Stimulated activated naive CD4-positive, alpha-beta T cell treated with Interleukin-2 at 50 U/mL for 16 hours (primary cell): ENCODE measurements at places on chromosomes 7 and 10.

DNA sequence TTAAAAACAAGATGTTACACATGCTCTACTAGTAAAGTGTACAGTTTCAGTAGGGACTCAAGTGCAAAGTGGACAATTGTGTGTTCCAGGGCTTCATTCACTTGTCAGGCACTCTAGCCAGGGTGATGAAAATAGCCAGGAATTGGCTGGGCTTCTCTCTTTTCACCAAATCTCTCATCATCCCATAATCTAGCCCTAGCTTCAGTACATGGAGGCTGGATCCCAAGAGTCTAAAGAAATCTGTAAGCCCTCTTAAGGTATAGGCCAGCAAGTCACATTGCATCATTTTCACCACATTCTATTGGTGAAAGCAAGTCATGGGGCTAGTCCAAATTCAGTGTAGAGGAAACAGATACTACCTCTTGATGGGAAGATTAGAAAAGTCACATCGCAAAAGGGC, 47.3 kb upstream of the C1GALT1 start:
- no peak for DNase-seq

DNA sequence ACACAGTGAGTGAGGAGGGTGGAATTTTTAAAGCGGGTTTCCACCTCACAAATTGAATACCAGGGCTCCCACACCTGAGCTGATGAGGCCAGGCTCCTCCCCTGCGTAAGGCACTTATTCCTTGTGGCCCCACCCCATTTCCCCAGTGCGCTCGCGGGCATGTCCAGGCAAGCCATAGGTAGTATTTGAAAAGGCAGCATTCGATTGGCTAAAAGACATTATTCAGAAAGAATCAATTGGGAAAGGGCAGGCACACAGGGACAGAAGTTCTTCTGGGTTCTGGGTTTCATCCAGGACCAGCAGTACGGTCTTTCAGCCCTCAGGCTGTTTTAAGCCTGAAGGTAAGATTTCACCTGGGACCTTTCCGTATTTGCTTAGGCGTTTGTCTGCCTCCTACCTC, 222.3 kb downstream of the BBS9 start:
- no peak for DNase-seq

- DNase-seq: no peak
Measured at GRCh38 chr10:4127518-4128315, 342.7 kb upstream of the KLF6 start.

DNA sequence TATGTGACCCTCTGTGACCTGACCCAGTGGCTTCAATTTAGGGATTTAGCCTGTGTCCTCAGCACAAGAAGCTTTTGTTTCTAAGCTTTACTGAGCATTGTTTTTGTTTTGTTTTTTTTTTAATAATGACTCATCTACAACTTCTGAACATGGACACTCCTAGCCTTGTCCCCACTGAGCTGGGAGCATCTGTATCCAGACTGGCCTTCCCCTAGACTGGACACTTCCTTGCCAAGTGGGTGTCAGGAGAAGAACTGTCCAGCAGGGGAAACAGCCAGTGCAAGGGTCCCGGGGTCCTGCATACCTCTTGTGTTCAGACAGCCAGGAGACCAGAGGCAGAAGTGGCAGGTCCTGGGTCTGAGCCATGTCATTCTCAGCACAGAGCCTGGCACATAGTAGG, 108.6 kb downstream of the TMEM130 start:
- no peak for DNase-seq

DNA sequence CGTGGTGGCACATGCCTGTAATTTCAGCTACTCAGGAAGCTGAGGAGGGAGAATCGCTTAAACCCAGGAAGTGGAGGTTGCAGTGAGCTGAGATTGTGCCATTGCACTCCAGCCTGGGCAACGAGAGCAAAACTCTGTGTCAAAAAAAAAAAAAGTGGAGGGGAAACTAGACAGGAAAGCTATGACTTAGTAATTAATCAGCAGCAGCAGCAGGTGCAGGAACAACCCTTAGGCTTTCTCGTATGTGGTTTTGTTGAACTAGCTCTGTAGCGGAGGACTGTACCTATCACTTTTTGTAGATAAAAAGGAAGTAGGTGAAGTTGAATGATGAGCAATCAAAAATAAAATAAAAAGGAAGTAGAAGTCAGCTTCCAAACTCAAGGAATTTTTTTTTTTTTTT, 76.9 kb upstream of the KMT2C start:
- no peak for DNase-seq

DNA sequence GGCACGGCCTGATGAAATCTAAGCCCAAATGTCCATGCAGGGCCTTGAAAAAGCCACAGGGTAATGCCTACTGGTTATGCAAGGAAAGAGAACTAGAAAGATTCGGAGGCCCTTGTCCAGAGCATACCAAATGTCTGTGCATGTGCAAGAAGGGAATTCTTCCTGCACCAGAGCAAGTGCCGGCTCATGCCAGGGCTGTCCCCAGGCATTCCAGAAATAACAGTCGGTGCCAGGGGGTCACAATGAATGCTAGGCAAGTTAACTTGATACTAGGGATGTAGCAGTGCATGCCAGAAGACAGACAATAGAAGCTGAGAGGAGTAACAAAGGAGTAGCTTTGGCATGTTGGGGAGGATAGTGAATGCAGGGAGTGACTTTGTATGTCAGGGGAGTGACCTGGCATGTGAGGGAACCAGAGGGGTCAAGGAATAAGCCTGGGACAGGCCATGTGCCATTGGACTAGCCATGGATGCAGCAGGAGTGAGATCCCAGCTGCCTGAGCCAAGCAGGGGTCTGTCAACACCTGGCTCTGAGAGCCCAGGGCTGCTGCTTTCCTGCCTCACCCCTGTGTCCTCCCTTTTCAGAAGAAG, 119.5 kb upstream of the UNC5B start:
- DNase-seq: no peak

DNA sequence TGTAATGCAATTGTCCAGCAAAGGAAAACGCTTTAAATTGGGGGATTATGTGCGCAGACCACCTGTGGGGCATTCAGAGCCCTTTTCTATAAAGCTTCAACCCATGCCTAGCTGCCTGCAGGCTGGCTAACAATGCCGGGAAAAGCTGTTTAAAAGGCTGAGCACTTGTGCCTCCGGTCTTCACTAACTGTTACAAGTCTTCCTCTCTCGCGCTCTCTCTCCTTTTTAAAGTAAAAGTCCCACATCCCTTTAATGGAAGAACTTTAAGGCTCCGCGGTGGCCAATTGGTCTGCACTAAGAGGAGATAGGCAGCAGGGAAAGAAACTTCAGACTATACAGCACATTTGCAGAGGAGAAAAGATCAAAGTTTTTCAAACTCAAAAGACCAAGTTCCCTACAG, 4.6 kb downstream of the FZD8 start:
- no peak for DNase-seq

- DNase-seq: no peak
Measured at GRCh38 chr7:130867581-130868136, 133.7 kb upstream of the KLF14 start.

GRCh38 chr7:26153823-26154783, 2.1 kb downstream of the NFE2L3 start:
- DNase-seq: peak; percentile 44

- no peak for DNase-seq
Measured at GRCh38 chr7:66170309-66171231, 34.6 kb upstream of the TPST1 start.

GRCh38 chr10:38038107-38038931, 27.8 kb downstream of the ZNF33A start:
- DNase-seq: no peak

GRCh38 chr10:84329986-84330651, 1.7 kb downstream of the CCSER2 start:
- DNase-seq: no peak

DNA sequence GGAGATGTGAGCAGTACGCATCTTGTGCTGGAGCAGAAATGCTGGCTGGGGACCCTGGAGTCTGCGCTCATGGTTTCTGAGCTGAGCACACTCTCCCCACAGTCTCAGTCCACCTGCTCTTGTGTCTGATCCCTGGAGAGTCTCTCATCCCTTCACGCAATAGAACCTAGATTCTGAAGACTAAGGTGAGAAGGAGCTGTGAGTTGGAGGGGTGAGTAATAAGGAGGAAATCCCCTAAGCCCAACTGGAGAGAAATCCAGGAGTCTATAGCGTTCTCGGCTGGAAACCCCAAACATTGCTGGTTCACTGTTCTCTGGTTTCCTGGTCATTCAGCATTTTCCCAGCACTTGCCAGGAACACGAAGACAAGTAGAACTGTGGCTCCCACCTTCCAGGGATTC, 68.3 kb upstream of the SMNDC1 start:
- no peak for DNase-seq

GRCh38 chr10:6838118-6838517, 258.0 kb upstream of the PRKCQ start:
- DNase-seq: no peak

DNA sequence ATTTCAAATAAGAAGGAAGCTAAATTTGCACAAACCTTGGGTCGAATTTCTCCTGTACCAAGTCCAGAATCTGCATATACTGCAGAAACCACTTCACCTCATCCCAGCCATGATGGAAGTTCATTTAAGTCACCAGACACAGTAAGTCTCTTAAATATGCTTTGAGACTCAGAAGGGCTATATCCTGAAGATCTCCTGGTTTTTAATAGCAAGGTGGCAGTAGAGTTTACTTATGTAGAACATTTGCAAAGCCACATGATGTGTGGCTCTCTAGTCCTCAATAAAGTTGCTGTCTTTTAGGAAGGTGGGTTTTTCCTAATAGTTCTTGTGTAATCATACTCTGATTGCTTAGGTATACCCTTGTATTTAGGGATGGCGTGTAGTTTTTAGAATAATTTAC, 8.7 kb downstream of the DBF4 start:
- DNase-seq: no peak

- no peak for DNase-seq
Measured at GRCh38 chr7:32914184-32914583, 22.6 kb upstream of the KBTBD2 start.

GRCh38 chr7:156640949-156641485, 443 bp downstream of the RNF32 start:
- peak; percentile 51 for DNase-seq

DNA sequence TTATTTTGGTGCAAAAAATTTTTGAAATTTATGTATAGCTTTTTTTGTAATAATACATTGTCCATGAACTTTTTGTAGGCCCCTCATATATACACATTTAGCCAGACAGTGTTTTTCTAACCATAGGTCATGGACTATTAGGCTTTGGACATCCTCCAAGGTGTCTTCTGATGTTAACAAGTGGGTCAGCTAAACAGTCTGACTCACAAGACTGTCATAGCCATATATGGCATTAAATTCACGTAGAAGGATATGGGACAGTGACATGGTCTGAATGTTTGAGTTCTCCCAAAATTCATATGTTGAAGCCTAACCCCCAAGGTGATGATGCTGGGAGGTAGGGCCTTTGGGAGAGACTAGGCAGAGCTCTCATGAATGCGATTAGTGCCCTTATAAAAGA, 14.0 kb upstream of the NUB1 start:
- DNase-seq: no peak

GRCh38 chr7:2003451-2003930, 229.3 kb downstream of the MAD1L1 start:
- DNase-seq: no peak

- DNase-seq: no peak
Measured at GRCh38 chr10:13234172-13234571, at the start of gene UCMA. TSS of gene UCMA (minus strand) at chr10:13234374. CDS start at chr10:13234258, 116 bp downstream.

DNA sequence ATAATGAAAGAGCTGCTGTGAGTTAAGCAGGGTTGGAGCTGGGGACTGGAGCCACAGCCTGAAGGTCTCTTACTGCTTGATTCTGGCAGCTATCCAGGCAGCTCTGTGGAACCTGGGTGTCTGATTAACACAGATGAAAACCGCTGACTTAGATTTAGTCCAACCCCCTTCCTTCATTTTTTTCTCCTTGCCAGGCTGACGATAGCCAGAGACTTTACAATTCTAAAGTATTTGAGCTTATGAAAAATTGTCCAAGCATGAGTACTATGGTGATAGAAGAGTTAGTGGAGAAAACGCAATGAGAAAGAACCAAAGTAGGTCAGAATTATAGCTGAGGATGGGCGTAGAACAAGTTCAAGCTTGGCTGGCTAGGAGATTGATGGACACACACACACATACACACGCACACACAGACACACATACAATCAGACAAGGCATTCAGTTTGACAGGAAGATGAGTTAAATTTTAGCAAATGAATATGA, 13.5 kb upstream of the GPR85 start:
- DNase-seq: no peak

- DNase-seq: no peak
Measured at GRCh38 chr10:12934777-12935176, 66.7 kb downstream of the CCDC3 start.

DNA sequence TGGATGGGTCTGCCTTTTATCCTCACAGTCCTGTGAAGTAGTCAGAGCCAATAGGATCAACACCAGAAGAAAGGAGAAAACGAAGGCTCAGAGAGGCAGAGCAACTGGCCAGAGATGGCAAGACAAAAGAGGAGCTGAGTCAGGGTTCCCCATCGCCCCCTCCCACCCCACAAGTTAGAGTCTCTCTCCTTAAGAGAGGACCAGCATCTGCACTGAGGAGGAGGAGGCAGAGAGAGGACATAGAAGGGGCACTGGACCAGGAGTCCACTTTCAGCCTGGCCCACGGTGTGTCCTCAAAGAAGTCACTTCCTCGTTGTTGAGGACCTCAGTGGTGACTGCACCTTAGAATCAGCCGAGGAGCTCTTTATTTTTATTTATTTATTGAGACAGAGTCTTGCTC, 11.6 kb downstream of the SPOCK2 start:
- no peak for DNase-seq

- DNase-seq: no peak
Measured at GRCh38 chr10:18352175-18352574, 212.0 kb downstream of the CACNB2 start.

DNA sequence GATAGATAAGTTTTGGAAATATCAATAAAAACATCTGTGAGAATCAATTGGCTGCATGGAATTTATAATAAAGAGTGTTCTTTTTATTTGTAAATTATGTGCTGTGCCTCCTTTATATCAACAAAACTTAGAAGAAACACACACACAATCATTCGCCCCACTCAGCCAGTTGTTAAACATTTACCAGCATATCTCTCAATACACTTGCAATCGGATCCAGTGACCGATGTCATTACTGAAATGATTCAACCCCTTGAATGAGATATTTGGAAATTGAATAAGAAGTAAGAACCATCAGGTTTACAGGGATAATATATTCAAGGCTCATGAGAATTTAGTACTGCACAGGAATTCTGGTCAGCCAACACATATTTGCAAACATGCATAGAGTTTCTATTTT, 35.6 kb downstream of the TAF3 start:
- no peak for DNase-seq

DNA sequence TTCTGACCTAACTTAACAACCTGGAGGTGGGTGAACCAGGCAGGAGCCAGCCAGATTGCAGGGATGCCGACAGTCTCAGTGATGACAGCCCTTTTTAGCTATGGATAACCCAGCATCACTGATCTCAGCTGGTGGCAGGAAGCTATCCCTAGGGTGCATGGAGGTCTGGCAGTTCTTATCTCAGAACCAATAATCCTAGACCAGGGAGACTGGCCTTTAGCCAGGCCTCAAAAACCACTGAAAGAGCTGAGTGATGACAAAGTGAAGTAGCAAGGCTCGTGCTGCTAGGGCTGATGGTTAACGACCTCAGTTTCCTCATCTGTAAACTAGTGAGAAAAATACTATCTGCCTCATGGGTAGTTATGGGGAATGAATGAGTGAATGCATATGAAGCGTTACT, 112.5 kb downstream of the RALA start:
- no peak for DNase-seq
